ENCODE measurements at places on chromosomes 13 and 19. TPM values are rescaled to one million over a fixed set of nuclear protein-coding genes. Genes with fewer than 3 reads are reported as not detected.

ZNRF4 gene
- not detected for total RNA-seq

FUT2 gene
- total RNA-seq = under 0.01 TPM

ZSCAN5B gene
- total RNA-seq = not detected

VSTM2B gene
- not detected for total RNA-seq

EBI3 gene
- not detected for total RNA-seq

HSPB6 gene
- total RNA-seq = 1.8 TPM

C13orf42 gene
- not detected for total RNA-seq

R3HDM4 gene
- 23.3 TPM for total RNA-seq

KBTBD7 gene
- total RNA-seq = 15.6 TPM
